Activated T-cell treated with anti-CD3 and anti-CD28 coated beads for 48 hours (primary cell): ENCODE measurements at places on chromosomes 1 and 21.

GRCh38 chr21:44901391-44902074 lies 19.2 kb downstream of the ITGB2 start:
- DNase-seq: no peak

- no peak for DNase-seq
These were observed 55.7 kb downstream of the PLD5 start for GRCh38 chr1:242468784-242469183.

GRCh38 chr1:43600033-43601020 lies 49.6 kb upstream of the KDM4A start:
- no peak for DNase-seq

DNA sequence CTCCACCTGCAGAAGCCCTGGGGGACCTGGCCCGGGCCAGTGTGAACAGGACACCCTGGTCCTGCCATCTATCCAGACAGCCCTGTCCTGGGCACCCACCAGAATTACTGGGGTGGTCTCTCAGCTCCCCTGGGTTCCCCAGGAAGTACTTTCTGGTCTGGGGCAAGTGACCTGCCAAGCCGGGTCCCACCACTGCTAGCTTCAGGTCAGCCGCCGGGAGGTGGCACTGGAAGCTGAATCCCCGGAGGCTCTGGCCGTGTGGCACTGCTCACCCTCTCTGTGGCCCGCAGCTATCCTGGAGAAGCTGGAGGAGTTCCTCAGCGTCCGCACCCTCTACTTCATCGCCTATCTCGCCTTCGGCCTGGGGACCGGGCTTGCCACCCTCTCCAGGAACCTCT lies 21.3 kb downstream of the SLC45A1 start:
- DNase-seq: no peak

DNA sequence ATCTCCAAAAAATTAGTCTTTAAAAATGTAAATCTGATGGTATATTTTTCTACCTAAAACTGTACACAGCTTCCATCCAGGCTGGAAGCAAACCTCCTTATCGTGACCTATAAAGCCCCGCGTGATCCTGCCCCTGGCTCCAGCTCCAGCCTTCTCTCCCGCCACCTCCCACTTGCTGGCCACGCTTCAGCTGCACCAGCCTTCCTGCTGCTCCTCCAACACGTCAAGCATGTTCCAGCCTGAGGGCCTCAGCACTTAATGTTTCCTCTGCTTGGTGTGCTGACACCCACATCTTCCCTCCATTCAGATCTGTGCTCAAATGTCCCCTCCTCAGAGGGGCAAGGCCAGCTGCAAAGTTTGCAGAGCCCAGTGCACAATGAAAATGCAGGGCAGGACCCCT lies 123.5 kb upstream of the MAGI3 start:
- DNase-seq: no peak

- DNase-seq: no peak
These were observed 58.5 kb downstream of the FOXO6 start for GRCh38 chr1:41419584-41420295.

DNA sequence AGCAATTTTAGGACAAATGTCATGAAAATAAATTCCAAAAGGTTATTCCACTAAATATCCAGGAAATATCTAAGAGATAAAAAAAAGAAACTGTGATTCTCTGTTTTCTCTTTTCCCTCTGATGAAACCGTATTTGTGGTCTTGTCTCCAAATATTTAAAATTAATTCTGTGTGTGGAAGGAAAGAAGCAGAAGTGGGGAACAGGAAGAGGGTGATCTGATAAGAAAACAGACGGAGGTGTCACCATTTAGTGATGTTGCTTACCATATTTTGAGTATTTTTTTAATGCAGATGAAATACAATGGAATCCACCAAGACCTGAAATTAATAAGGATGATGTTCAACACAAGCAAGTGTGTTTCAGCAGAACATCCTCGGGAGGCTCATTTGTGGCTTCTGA lies 29.6 kb downstream of the CLCA1 start:
- DNase-seq: no peak

DNA sequence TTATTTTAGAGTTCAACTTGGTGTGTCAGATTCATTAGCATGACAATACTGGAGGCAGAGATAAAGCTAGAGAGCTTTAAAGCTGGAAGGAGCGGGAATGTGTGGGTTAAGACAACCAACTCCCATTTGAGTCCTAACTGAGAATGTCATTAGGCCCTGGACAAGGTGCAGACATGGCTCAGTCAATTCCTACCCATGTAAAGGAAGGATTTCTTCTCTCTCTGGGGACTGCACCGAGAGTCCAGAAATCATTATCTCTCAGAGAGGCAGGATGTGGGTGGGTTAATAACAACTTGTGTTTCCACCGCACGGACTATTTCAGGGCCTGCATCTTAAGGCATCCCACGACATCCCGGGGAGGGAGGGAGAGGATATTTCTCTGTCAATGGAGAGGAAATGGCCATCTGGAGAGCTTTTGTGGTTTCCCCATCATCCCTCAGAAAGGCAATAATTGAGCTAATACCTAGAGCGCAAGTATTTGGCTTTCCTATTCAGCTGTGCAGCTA lies 46.7 kb upstream of the SARS1 start:
- DNase-seq: no peak
